ENCODE measurements at places on chromosomes 12 and 14. TPM values are rescaled to one million over a fixed set of nuclear protein-coding genes. Genes with fewer than 3 reads are reported as not detected.

Gene MANSC4
- total RNA-seq: not detected

Gene MYO1H
- not detected for total RNA-seq

Gene SIX6
- not detected for total RNA-seq

Gene CCDC196
- 3.4 TPM for total RNA-seq

Gene FOXN4
- not detected for total RNA-seq

Gene SLC4A8
- 2.3 TPM for total RNA-seq

GRCh38 chr12:2949411-2949810 is 9.8 kb upstream of the TEAD4 start:
- DNase-seq: no peak

DNA sequence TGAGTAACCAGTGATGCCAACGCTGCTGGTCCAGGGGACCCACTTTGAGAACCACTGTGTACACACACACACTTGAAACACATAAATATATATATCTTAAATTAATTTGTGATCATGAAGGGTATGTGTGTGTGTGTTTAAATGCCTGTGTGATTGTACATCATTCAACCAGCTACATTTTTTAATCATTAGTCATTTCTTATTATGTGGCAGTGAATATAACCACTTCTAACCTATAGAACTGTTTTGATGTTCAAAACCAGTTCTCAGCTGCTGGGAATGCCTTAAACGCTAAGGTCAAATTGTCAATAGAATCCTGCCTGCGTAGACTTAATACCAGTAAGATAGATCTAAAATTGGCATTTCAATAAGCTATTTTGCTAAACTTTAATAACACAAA is 330.0 kb downstream of the SYT1 start:
- no peak for DNase-seq

- DNase-seq: no peak
These were observed 4.1 kb upstream of the ETV6 start for GRCh38 chr12:11645391-11645790.

- DNase-seq: peak; percentile 20
These were observed 78.4 kb upstream of the FUT8 start for GRCh38 chr14:65333943-65334687.

DNA sequence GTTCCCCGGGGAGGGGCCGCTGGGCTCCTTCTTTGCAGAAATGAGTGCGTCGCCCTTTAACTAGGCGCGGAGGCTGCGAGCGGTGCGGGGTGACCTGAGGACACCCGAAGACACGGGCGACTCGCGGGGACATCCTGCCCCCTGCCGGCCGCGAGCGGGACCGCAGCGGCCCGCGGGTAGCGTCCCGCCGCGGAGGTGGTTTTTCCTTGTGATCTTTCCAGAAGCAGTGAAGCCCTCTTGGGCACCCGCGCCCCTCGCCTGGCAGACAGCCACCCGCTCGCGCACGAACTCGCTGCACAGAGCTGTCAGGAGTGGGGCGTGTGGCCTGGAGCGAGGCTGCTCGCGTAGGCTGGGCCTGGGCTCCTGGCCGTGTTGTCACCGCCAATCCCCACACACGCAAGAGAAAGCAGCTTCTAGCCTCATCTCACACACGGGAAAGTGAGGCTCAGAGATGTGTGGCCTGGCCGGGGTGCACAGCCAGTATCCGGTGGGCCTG is 67.2 kb downstream of the DIO3 start:
- peak; percentile 76 for DNase-seq

DNA sequence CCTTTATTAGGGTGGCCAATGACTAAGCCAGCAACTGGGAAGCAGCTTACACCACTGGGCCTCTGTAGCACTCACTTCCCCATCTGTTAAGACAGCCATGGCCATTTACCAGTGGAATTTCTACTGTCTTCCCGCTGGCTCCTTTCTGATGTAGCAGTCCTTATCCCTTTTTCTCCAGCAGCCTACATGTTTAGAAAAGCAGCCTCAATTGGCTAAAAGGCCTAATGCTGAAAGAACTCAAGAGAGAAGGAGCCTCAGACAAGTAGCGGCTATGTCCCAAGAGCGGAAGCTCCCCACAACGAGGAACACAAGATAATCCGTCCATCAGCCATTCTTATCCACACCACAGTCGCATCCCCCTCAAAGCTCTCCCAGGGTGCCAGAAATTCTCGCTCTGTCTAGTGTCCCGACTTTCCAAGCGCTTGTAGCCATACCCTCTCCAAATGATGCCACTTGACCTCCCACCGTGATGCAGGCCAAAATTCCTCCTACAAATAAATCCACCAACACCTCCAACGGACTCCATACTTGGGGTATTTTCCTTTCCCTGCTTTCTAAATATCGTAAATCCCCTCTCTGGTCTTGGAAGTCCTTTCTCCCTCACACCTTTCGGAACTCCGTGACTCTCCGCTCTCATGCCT is 624 bp downstream of the M6PR start:
- no peak for DNase-seq

GRCh38 chr14:23068789-23069412 is 11.6 kb upstream of the CDH24 start:
- DNase-seq: peak; percentile 87

GRCh38 chr14:24307575-24308341 is at the start of gene CIDEB:
Gene CIDEB (minus strand): TSS chr14:24307977. CDS start chr14:24307858, 119 bp downstream.
- DNase-seq: peak; percentile 90

DNA sequence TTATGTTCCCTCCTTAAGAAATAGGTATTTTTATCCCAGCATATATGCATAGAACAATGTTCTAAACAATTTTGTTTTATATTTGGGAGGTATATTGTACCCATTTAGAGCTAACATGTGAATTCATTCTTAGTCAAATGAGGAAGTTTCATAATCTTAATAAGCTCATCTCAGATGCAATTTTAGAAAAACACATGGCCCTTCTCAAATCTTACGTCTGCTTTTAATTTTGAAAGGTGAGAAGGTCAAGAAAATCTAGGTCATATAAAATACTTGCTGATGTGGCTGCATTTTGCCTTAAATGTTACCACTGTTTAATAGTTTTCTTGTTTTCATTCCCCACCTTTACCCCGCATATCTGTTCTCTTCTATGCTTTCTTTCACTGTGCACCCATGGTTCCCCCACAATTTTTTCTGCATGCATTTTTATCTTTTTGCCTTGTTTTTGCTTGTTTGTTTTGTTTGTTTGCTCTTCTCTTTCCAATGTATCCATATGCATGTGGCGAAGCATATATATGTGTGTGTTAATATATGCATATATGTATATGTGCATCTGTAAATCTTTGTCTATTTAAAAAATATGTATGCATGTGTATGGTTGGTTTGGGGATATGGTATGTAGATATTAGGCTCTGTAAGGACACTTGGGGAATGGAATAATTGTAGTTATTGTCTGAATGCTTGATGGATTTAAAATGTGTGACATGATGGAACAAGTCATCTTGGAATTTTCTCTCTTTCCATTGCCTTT is 317.1 kb downstream of the BCAT1 start:
- no peak for DNase-seq

DNA sequence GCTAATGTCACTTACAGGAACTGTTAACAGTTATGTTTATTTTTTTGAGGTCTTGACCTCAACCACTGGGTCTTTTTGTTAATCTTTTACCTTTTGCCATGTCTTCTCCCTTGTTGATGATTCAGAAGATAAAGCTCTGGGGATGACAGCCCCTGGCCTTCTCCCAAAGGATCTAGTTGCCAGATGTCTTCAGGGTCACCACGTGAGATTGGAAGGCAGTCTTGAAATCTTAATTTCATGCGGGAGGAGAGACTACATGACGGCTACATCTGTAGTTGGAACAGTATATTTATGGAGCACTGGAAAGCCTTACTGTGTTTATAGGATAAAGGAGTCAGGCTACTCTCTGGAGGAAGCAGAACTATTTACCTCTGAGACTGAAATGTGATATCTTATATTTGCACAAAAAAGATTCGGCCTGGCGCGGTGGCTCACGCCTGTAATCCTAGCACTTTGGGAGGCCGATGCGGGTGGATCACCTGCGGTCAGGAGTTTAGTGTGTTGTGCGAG is 5.6 kb downstream of the MLEC start:
- DNase-seq: no peak

GRCh38 chr14:76719666-76720065 is 41.6 kb upstream of the VASH1 start:
- no peak for DNase-seq

GRCh38 chr14:92040431-92041051 is 682 bp upstream of the TRIP11 start:
- DNase-seq: peak; percentile 58

DNA sequence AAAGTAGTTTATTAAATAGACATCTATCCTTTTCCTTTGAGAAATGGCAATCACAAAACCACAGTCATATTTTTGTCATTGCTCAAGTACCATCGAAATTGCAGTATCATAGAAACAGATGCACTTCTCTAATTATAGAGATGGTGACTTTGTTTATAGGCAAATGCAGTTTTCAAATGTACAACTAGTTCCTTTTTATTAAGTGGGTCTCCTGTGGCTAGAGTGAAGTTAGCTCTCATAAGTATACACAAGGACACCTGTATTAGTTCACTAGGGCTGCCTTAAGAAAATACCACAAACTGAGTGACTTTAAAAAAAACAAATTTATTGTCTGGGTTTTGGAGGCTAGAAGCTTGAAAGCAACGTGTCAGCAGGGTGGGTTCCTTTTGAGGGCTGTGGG is 62.8 kb downstream of the OTOGL start:
- no peak for DNase-seq

GRCh38 chr12:132089407-132089910 is 54.7 kb downstream of the DDX51 start:
- DNase-seq: no peak

- DNase-seq: no peak
These were observed 62.1 kb downstream of the ATG14 start for GRCh38 chr14:55349565-55349964.

- no peak for DNase-seq
These were observed 565.8 kb upstream of the ATP2B1 start for GRCh38 chr12:90274407-90274806.
